Endodermal cell (in vitro differentiated cells): ENCODE measurements at places on chromosomes 5 and 9. TPM values are rescaled to one million over a fixed set of nuclear protein-coding genes. Genes with fewer than 3 reads are reported as not detected.

INSL4 gene
- not detected in 3 replicates for total RNA-seq

TRMO gene
- total RNA-seq, result 7.2 and 7.3 TPM in 2 replicates

TAF11L10 gene
- total RNA-seq, result not detected in 3 replicates

MARCHF11 gene
- total RNA-seq, result 18.6 and 19.9 TPM in 2 replicates

LCN15 gene
- 0.47 and 0.51 TPM in 2 replicates for total RNA-seq

C9orf57 gene
- not detected in 2 replicates for total RNA-seq

SPARC gene
- 523 to 674 TPM (median 529 TPM) in 3 replicates for total RNA-seq

DNA sequence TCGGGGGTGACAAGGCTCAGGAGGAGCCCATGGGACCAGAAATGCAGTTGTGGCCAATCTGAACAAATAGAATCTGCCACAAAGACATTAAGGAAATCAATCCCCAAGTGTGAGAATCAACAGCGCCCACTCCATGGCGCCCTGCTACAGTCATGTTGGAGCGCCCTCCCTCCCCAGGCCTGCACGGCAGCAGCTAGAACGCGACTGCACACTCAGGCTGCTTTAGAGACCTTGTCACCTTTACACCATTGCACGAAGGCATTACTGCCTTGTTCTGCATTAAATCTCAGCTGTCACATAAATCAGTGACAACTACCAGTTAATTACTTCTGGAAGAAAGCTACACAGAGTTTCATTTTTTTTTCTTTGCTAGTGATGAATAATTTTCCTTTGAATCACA is 98.7 kb upstream of the SPIN1 start:
- H3K27me3 ChIP-seq, result no peaks in the 10 kb centered on the region
- no peak overlapping the region for H3K27ac ChIP-seq
- no peak overlapping the region for H3K4me3 ChIP-seq
- no peaks in the 10 kb centered on the region for H3K4me1 ChIP-seq

GRCh38 chr5:71836084-71836483 is 117.0 kb downstream of the CARTPT start:
- no peaks in the 10 kb centered on the region for H3K36me3 ChIP-seq
- H3K4me1 ChIP-seq, result no peaks in the 10 kb centered on the region
- DNase-seq, result no peak
- no peak overlapping the region for H3K4me3 ChIP-seq
- H3K27me3 ChIP-seq, result no peaks in the 10 kb centered on the region

- H3K27ac ChIP-seq, result no peak overlapping the region
- no peaks in the 10 kb centered on the region for H3K4me1 ChIP-seq
- H3K4me3 ChIP-seq, result no peak overlapping the region
These were observed 150.7 kb downstream of the CMYA5 start for GRCh38 chr5:79840084-79840990.

DNA sequence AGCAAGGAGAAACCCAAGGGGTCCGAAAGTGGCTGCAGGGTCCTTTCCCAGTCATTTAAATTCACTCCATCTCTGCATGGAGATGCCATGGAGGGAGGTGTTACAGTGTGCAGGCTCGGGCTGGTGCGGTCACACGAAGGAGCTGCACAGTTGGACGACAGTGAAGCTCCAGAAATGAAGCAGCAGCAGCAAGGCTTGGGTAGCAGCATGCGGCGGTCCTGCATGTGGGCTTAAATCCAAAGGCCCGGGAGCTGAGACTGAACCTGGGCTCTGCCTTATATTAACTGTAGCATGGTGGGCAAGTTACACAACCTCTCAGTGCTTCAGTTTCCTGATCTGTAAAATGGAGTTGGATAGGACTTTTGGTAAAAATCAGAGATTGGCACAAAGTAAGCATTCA is 51.4 kb downstream of the APBA1 start:
- no peak overlapping the region for H3K27ac ChIP-seq
- H3K27me3 ChIP-seq, result no peaks in the 10 kb centered on the region
- H3K4me3 ChIP-seq, result no peak overlapping the region
- no peak for DNase-seq

DNA sequence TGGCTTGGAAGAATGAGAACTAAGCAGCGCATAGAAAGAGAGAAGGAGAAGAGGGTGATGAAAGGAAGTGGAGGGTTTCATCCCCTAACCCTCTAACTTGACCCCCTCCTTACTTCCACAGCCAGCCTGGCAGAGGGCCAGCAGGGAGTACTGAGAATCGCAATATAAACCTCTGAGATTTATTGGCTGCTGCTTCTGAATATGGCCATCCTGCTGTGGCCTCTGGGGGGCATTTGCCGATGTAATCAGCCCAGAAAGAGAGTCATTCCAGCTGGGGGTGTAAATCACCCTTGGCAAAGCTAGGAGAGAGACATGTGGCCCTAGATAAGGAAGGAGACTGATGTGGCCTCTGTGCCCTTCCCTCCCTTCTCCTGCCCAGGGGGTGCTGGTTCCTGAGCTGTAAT is 960 bp upstream of the GFRA3 start:
- no peaks in the 10 kb centered on the region for H3K4me1 ChIP-seq
- peaks cover 48% of the 10 kb centered on the region for H3K27me3 ChIP-seq
- DNase-seq, result peak; percentile 58

DNA sequence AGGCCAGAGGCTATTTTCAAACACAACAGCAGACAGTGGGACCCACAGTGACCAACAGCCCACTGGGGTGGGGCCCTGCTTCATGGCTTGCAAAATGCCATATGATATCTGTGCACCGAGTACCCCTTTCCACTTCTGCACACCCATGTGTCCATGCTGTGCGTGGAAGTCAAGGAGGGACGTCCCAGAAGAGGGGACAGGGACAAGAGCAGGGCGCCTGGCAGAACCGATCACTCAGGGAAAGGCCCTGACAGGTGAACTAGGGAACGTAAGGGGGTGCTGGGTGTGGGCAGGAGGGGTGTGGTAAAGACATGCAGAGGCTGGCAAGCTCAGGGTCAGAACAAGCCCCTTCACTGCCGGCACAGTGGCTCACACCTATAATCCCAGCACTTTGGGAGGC is 7.6 kb upstream of the TTLL11 start:
- no peaks in the 10 kb centered on the region for H3K36me3 ChIP-seq
- no peaks in the 10 kb centered on the region for H3K4me1 ChIP-seq
- H3K27ac ChIP-seq, result no peak overlapping the region
